Activated CD4-positive, alpha-beta T cell treated with anti-CD3 and anti-CD28 coated beads, Interleukin-2, amount 10 ng/mL, durations not matched to agents 24 days and 14 days (primary cell): ENCODE measurements at places on chromosomes 5 and 9. TPM values are rescaled to one million over a fixed set of nuclear protein-coding genes. Genes with fewer than 3 reads are reported as not detected.

The RAB14 gene
- 61.4 and 65.1 TPM in 2 replicates for total RNA-seq

GRCh38 chr5:50564079-50564478, 102.4 kb upstream of the PARP8 start:
- peaks cover 27% of the 10 kb centered on the region for H3K4me1 ChIP-seq
- peak; percentile 85 for DNase-seq
- peak overlapping the region; percentile 45 for H3K27ac ChIP-seq
- peaks cover 15% of the 10 kb centered on the region for H3K36me3 ChIP-seq

DNA sequence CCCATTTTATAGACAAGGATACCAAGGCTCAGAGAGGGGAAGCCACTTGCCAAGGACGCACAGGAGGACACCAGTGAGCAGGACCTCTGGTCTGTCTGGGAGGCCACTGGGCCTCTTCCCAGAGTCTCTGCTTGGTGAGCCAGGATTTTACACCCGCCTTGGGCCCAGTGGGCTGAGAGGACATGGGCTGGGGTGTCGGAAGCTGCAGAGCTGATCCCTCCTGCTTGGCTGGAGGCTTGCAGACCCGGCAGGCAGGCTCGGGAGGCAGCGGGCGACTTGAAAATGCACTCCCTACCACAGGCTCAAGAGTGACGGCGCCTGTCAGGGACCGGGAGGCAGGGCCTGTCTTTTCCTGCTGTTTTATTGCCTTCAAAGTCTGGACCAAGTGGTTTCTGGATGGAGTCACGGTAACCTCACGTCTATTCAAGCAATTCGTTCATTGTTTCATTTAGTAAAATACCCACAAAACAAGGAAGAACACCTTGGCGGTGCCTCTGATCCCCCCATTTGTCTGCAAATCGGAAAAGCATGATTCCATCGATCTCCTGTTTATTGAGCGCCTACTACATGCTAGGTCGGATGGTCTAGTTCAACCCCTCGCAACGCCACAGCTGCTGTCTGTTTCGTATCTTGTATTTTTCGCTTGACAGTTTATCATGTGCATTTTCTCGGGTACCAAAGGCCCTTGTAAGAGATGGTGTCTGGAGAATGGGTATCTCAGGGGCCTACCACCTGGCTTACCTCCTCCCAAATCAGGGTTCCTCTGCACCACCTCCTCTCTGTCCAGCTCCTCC, 108.1 kb upstream of the IER5L start:
- no peak overlapping the region for H3K4me3 ChIP-seq
- H3K27ac ChIP-seq: no peak overlapping the region
- no peaks in the 10 kb centered on the region for H3K4me1 ChIP-seq

The IFNA2 gene
- not detected in 2 replicates for total RNA-seq

The PPP3R2 gene
- not detected in 2 replicates for total RNA-seq

- no peaks in the 10 kb centered on the region for H3K36me3 ChIP-seq
- H3K27me3 ChIP-seq: peaks cover 2% of the 10 kb centered on the region
- no peaks in the 10 kb centered on the region for H3K4me1 ChIP-seq
- H3K4me3 ChIP-seq: no peak overlapping the region
These were observed 33.5 kb upstream of the LRRC14B start for GRCh38 chr5:157801-158200.

The KYAT1 gene
- total RNA-seq: 11.7 and 14.4 TPM in 2 replicates

DNA sequence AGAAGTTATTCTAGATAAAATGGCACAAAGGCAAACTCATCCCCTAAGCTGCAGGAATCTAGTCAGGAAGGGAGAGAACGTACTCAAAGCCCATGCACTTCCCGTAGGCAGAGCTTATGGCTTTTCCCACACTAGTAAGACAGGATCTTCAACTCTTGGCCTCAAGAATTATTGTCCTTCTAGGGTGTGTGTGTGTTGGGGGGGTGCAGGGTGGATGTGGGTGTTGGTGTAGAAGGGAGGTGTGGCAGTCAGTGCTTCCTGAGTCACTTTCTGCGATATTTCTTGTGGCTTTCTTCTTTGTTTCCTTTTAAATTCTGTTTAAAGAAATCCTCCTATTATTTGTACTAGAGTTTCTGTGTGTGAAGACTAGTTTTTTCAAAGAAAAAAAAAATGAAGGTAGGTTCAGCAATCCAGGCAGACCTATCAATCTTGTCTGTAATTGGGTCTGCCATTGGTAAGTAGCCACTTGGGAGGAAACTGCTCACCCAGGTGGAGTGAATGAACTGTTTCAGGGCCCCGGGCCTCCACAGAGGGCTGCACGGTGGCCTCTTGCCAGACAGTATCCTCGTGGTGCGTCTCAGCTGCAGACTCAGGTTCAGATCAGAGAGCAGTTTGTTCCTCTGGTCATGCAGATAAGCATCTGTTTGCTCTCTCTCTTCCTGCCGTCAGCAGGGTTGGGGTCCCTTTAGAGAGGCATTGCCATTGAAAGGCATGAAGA, 131.9 kb downstream of the NPR3 start:
- no peak for DNase-seq
- H3K27ac ChIP-seq: no peak overlapping the region
- no peaks in the 10 kb centered on the region for H3K36me3 ChIP-seq
- no peaks in the 10 kb centered on the region for H3K27me3 ChIP-seq
- no peak overlapping the region for H3K4me3 ChIP-seq
- H3K4me1 ChIP-seq: no peaks in the 10 kb centered on the region

The ASPN gene
- total RNA-seq: not detected in 2 replicates

GRCh38 chr5:132420706-132421272, 51.3 kb downstream of the SLC22A5 start:
- no peaks in the 10 kb centered on the region for H3K27me3 ChIP-seq
- H3K27ac ChIP-seq: peak overlapping the region; percentile 87
- peak; percentile 72 for DNase-seq
- peaks cover 86% of the 10 kb centered on the region for H3K4me1 ChIP-seq
- H3K36me3 ChIP-seq: peaks cover 58% of the 10 kb centered on the region
- H3K4me3 ChIP-seq: peak overlapping the region; percentile 72

DNA sequence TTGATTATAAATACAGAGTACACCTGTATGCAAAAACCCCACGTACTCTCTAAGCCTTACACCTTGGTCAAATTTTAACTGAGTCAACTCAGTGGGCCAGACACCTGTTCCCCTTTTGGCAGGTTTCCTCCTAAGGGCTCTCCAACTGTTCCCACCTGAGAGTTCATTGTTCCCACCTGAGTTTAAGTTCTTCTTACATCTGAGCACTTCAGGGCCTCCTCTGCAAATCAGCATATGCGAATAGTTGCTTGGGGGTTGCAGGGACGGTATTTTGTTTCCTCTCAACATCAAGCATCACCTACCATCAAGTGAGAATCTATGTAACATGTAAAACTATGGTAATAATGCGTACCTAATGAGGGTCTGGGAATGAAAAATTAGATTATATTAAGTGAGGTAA, 300.0 kb downstream of the PIK3R1 start:
- peaks cover 6% of the 10 kb centered on the region for H3K27me3 ChIP-seq
- H3K27ac ChIP-seq: no peak overlapping the region
- no peaks in the 10 kb centered on the region for H3K4me1 ChIP-seq
- H3K4me3 ChIP-seq: no peak overlapping the region
- no peak for DNase-seq

DNA sequence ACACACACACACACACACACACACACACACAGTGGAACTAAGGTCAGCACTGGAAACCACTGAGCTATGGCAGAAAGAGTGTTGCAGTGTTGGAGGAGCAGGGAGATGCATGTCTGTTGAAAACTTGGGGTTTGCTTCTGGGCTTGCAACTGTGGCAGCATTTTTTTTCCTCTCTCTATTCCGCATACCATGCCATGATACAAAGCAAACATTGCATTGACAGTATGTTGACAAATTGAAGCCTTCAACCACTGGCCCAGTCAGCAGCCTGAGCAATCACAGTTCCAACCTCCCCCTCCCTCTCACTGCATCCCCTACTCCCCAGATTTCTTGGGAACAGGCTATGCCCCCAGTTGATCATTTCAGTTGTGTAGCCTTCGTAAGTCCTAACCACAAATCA, 478.1 kb upstream of the WWC1 start:
- H3K4me3 ChIP-seq: no peak overlapping the region
- H3K27me3 ChIP-seq: no peaks in the 10 kb centered on the region
- DNase-seq: no peak
- no peak overlapping the region for H3K27ac ChIP-seq
- no peaks in the 10 kb centered on the region for H3K4me1 ChIP-seq

DNA sequence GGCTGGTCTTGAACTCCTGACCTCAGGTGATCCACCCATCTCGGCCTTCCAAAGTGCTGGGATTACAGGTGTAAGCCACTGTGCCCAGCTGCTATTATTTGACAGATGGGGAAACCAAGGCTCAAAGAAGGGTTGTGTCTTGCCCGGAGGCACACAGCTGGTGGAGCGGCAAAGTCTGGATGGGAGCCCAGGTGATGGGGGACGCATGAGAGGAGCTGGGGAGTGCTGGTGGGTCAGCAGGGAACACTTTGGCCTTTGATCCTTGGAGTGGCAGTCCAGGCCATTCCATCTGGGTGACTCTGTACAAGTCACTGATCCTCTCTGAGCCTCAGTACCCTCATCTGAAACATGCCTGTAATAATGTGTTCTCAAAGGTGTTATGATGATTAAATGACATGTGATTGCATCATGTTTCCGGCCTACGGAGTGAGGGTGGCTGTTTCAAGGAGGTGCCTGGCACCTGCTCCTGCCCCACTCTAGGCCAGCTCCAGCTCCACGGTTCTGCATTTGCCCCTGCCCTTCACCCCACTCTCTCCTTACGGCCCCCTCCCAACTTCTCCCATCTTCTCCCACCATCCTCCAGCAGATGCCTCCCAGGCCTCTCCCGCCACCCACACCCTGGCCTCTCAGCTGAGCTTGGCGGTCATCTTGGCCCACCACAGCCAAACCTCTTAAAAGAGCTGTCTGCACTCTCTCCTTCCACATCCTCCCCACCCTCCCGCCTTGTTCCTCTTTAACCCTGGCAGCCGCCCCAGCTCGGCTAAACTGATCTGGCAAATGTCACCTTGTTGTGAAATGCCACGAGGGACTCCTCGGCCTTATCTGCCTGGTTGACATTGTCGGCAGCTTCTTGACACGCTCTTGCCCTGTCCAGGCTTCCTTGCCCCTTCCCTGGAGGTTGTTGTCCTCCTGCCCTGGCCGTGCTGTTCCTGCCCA, 5.5 kb upstream of the DBN1 start:
- H3K27ac ChIP-seq: peak overlapping the region; percentile 92
- peaks cover 6% of the 10 kb centered on the region for H3K27me3 ChIP-seq
- peak overlapping the region; percentile 53 for H3K4me3 ChIP-seq
- H3K4me1 ChIP-seq: peaks cover 37% of the 10 kb centered on the region
- DNase-seq: peak; percentile 74
- H3K36me3 ChIP-seq: peaks cover 10% of the 10 kb centered on the region

- no peaks in the 10 kb centered on the region for H3K36me3 ChIP-seq
- no peaks in the 10 kb centered on the region for H3K27me3 ChIP-seq
- DNase-seq: no peak
- no peak overlapping the region for H3K27ac ChIP-seq
- no peak overlapping the region for H3K4me3 ChIP-seq
These were observed 58.4 kb downstream of the DAPK1 start for GRCh38 chr9:87556039-87556438.

The SLC6A19 gene
- not detected in 2 replicates for total RNA-seq

The SEMA6A gene
- total RNA-seq: 0.19 and 0.24 TPM in 2 replicates

DNA sequence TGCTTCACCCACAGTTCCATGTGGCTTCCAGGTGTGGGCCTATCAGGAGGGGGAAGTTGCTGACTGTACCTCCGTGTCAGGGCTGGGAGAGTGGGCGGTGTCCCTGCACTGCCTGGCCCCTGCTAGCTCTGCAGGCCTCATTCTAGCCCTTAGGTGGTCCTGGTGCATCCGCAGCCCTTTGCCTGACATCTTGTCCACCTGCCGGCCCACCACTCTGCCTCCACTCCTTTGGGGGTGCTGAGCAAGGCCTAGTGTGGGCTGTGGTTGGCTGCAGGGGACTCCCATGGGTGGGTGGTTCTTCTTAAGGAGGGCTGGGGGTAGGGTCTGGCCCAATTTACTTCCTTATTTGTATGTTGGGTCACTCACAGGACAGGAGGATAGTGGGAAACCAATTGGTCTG, 66.9 kb downstream of the HSPA4 start:
- H3K27ac ChIP-seq: no peak overlapping the region
- peaks cover 2% of the 10 kb centered on the region for H3K4me1 ChIP-seq
- DNase-seq: no peak
- H3K27me3 ChIP-seq: no peaks in the 10 kb centered on the region

The SLC46A2 gene
- total RNA-seq: not detected in 2 replicates

The LCN1 gene
- total RNA-seq: not detected in 2 replicates

DNA sequence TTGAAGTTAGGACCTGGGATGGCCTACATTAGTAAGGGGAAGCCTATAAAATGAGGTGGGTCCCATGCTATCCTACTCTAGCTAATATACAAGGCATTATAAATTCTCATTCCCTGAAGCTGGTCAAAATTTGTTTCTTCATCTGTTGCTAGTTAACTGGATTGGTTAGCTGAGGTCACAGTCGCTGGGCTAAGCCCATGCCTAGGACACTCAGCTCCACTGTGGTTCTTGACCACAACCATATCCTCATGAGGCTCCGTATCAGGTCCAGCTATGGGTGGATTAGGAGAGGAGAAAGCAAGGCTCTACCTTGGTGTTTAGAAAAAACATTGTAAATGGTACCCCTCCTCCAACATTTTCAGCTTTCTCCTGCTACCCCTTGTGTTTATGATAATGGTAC, 52.8 kb upstream of the RAI14 start:
- no peaks in the 10 kb centered on the region for H3K27me3 ChIP-seq
- H3K36me3 ChIP-seq: no peaks in the 10 kb centered on the region

GRCh38 chr9:135879237-135879601, 28.1 kb downstream of the CAMSAP1 start:
- no peak for DNase-seq
- H3K4me3 ChIP-seq: no peak overlapping the region
- H3K4me1 ChIP-seq: peaks cover 12% of the 10 kb centered on the region
- H3K36me3 ChIP-seq: no peaks in the 10 kb centered on the region

- no peaks in the 10 kb centered on the region for H3K4me1 ChIP-seq
- no peak overlapping the region for H3K4me3 ChIP-seq
- peaks cover 21% of the 10 kb centered on the region for H3K27me3 ChIP-seq
- no peaks in the 10 kb centered on the region for H3K36me3 ChIP-seq
- no peak for DNase-seq
- H3K27ac ChIP-seq: no peak overlapping the region
These were observed 120.6 kb downstream of the FOXD1 start for GRCh38 chr5:73327908-73328455.

DNA sequence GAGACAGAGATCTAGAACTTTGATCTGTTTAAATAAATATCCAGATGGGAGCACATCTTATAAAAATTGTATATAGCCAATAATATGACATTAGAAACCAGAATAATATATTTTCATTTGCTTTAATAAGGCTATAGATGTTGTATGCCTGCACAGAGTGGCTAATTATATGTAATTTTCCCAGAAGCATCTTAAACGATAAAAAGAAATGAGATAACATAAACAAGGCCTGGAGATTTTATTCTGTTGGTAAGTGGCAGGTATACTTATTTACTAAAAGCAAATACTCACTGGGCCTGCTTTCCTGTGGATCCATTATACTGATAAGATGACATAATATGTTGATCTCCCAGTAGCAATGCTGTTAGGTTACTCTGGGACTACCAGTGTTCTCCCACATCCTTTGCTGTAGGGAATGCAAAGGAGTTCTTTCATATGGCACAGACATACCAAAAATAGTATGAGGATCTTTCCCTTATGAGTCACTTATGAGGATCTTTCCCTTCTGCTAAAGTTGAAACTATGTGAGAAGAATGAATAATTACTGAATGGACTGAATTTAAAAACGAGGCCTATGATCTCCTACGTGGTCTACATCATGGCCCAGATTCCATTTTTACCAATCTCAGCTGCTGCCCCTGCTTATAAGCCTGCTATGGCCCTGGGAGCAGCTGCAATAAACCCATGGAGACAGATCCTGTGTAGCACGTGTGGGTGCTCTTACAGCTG, 112.1 kb downstream of the NUDT12 start:
- H3K27ac ChIP-seq: no peak overlapping the region
- no peak for DNase-seq
- no peaks in the 10 kb centered on the region for H3K27me3 ChIP-seq
- no peaks in the 10 kb centered on the region for H3K4me1 ChIP-seq
- no peaks in the 10 kb centered on the region for H3K36me3 ChIP-seq
